Thymus (tissue), 14 donors: ENCODE measurements at places on chromosomes 3 and 15. TPM values are rescaled to one million over a fixed set of nuclear protein-coding genes. Genes with fewer than 3 reads are reported as not detected.

- no peak for DNase-seq
Observed at GRCh38 chr3:103075282-103075681, 640.5 kb downstream of the ZPLD1 start.

DNA sequence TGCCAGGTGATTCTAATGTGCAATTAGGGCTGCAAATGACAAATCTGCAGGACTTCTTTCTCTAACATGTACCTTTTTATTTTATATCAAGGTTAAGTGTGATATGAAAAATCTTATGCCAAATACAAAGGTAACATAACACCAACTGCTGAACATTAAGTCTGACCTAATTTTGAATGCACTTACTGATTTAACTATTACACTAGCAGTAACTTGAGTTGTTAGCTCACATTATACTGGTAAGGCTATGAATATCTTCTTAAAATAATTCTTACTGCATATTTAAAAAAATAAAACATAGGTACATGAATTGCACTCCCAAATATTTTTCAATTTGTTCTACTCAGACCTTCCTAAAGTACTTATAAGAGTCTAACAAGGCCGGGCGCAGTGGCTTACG, 259.2 kb downstream of the CD47 start:
- no peak for DNase-seq

Gene TM4SF18
- polyA plus RNA-seq = 0.66 TPM

Gene NPAP1
- polyA plus RNA-seq = not detected

Gene LRRK1
- 6.7 TPM for polyA plus RNA-seq

DNA sequence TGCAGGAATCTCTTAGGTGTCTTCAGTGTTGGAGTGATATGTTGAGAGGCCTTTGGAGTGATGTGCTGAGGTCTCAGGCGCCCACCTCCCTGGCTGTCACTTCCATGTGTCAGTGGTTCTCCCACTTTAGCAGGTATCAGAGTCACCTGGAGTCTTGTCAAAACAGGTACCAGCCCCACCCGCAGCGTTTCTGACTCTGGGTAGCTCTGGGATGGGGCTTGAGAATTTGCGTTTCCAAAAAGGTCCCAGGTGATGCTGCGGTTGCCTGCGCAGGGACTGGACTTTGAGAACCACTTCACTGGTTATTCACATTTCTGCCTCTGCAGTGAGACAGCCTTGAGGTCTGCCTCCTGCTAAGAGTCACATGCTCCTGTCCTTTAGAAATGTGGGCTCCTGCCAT, 15.5 kb downstream of the UMPS start:
- DNase-seq = no peak

Gene C3orf49
- polyA plus RNA-seq = 0.05 TPM

GRCh38 chr3:77370413-77370812, 330.5 kb downstream of the ROBO2 start:
- DNase-seq = no peak
